ENCODE measurements at places on chromosomes 1 and 21.

DNA sequence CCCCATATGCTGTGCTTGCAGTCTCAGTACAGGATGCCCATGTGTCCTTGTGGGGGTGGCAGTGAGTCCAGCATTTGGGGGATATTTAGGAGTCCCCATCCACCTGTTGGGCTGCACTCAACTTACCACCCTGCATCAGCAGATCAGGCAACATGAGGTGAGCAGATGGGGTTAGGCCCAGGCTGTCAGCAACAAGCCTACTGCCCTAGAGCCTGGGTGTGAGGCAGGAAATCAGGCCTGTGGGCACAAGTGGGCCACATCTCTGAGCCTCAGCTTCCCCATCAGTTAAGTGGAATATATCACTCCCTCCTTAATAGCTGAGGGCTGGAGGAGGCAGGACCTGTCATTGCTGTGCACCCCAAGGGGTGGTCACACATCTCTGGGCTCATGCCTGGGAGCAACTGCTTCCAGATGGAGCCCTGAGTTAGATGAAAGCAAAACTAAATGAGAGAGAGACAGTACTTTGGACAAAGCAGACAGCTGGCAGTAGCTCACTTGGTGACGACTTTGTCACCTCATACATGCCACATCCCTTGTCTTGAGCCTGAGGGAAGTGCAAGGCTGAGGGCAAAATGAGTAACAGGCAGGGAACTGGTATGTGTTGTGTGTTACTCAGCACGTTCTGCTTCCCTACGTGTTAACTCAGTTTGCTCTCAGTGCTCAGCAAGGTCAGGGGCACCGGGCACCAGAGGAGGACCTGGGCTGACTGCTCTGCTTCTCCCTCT lies 48.4 kb downstream of the TRIM11 start:
- DNase-seq, result no peak

GRCh38 chr1:220526294-220526693 lies 1.6 kb upstream of the MARK1 start:
- no peak for DNase-seq

DNA sequence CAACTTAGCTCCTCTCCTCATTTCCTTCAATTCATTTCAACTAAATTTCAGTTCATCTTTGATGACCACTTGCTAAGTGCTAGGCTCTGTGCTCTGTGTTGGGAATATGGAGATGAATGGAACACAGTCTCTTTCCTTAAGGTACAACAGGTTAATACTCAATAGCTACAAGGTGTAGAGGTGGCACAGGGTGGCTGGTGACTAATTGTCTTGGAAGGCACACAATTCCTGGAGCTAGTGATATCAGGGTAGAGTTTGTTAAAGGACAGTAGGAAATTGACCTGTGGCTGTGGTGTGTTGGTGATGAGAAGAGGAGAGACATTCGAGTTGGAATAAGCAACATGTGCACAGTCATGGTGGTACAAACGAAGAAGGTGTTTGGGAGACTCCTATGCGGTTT lies 124.9 kb downstream of the RUNX1 start:
- no peak for DNase-seq

GRCh38 chr1:2867861-2868260 lies 66.4 kb upstream of the TTC34 start:
- DNase-seq, result no peak

DNA sequence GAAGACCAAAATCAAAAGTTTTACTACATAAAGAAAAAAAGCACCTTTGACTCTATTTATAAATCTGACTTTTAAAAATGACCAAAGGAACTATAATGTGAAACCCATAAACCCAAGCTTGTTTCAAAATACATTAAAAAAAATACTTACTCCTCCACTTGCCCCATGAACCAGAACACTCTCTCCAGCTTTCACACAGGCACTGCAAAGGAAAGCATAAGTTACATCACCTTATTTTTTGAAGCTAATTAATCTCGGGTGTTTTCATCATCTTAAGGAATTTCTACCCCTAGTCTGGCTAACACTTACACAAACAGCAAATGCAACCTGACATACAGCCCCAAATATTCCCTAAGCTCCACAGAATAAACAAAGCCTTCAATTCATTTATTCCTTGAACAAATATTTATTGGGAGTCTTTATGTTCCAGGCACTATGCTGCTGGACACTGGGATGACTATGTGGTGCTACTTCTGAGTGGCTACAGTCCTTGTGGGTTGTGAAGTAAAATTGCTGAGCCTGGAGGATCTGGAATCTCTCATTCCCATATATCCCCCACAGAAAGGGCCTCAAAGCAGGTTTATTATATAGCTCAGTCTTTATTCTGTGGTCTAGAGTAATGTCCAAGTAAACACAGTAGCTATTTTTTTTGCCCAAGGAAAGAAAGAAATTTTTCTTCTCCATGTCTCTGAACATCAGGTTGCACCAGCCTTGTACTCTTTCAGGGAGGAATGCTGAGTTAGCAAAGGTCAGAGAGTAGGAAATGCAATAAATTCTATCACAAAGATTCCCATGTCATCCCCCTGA lies 18.2 kb downstream of the CRYZ start:
- DNase-seq, result no peak

GRCh38 chr21:33286600-33287456 lies 20.7 kb downstream of the IL10RB start:
- DNase-seq, result no peak

GRCh38 chr1:72936151-72936740 lies 653.9 kb upstream of the NEGR1 start:
- no peak for DNase-seq

DNA sequence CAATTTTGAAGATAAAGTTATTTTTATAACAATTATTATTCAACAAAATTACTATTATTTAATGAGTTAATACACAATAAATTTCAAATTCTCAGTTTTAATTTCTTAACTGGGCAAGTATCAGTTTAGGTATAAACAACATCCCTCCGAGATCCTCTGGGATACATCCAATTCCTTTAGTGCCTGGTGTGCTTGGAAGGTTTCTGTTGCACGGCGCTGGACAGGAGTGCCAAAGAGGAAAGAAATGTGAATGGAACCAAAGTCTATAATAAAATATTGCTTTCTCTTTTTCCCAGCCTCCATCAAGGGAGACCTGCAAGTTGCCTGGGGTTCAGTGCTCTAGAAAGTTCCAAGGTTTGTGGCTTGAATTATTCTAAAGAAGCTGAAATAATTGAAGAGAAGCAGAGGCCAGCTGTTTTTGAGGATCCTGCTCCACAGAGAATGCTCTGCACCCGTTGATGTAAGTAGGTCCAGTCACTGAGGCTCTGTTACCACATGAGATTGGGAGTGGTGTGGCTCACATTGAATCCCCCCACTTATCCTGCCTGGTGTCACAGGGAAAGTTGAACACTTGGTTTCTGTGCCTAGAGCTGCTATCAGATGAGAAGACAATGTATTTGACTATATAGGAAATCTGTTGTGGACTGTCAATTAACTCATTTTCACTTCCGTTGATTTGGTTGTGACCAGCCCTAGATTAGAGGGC lies 22.8 kb downstream of the DDR2 start:
- DNase-seq, result no peak

DNA sequence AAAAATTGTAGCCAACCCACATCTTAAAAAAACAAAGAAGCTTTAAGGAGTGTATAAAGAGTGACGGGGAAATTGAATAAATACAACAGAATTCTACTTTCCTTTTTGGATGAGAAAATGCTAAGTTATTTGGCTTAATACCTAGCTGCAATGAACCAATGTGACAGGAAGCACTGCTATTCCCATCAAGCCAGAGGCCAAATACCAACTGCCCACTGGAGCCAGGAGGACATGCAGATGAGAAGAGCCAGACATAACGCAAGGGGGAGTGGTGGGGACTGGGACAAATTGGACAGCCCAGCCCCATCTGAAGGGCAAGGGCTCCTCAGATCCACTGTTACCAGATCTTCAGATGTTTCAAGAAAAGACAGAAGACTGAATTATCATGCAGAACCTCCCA lies 25.7 kb downstream of the DNAJC11 start:
- DNase-seq, result no peak

DNA sequence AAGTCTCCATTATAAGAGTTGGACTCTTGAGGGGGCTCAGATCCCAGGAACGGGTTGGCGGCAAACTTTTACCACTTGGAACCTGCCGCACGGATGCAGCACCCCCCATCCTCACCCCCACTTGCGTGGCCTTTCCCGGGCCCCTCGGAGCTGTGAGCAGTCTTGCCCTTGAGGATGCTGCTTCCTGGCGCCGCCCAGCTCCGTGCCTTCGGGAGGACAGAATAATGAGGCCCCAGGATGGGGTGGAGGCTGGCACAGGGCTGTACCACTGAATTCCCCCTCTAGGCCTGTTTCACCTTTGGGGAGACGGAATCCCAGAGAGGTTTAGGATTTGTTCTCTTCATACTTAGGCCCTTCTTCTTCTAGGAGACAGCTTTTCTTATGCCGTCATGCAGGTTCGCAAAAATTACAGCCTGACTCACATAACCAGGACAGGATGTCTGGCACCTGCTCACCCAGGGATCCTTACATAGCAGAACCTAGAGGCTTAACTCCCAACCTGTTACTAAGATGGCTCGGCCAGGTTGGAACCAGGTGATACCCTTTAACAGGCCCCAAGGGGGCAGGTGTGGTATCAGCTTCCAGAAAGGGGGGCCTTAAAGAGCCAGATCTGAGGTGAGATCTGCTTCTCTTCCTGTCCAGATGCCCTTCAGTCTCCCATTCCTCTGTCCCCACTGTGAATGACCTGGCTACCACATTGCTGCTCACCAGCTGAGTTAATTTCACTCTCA lies 1.5 kb downstream of the TRNP1 start:
- DNase-seq, result no peak

DNA sequence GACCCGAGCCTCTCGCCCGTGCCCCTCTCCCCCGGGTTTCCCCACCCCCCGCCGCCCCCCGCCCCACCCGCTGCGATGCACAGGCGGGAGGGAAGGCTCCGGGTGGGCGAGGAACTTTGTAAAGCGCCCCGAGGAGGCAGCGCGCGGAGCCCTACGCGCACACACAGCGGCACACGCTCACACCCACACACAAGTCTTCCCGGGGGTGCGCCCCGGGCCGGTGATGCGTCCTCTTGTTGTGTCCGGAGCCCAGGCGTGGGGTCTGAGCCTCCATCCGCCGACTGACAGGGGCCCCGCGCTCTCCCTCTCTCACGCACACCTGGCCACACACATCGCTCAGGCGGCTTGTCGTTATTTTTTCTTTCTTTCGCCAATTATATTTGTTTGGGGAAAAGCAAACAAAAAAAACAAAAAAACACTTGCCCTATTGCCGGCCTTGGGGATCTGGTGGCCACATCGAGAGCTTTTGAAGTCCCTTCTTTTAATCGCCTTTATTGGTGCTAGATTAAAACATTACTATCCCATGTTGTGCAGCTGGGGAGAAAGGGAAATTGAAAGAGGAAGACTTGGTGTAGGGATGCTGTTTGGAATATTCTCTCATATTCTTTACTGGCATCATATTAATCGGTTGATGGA lies 770 bp downstream of the NTNG1 start:
- no peak for DNase-seq

DNA sequence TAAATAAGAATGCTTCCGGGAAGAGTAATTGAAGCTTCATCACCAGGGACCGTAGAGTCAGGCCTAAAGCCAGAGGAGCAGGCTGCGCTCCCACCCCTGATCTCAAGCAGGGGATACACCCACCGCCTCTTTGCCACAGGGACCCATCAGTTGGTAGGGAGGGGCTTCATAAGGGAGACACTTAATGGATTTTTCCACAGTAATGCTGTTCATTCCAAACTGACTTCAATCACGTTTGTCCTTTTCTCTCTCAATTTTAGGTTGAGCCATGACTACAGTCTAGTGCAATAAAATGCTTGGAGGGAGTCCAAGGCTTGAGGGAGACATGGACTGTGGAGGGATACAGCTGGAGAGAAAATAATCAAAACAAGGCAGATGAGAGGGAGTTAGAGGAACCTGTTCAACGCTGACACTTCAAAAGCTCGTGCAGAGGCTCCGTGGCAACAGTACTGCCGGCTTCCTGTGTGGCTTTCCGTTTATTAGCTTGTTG lies 111.5 kb downstream of the SEC16B start:
- no peak for DNase-seq

- no peak for DNase-seq
These were observed 5.4 kb downstream of the FOXO6 start for GRCh38 chr1:41366455-41367287.

- DNase-seq, result no peak
These were observed 40.3 kb downstream of the UMODL1 start for GRCh38 chr21:42111470-42111743.

GRCh38 chr1:7948960-7949359 lies 8.3 kb upstream of the TNFRSF9 start:
- no peak for DNase-seq

DNA sequence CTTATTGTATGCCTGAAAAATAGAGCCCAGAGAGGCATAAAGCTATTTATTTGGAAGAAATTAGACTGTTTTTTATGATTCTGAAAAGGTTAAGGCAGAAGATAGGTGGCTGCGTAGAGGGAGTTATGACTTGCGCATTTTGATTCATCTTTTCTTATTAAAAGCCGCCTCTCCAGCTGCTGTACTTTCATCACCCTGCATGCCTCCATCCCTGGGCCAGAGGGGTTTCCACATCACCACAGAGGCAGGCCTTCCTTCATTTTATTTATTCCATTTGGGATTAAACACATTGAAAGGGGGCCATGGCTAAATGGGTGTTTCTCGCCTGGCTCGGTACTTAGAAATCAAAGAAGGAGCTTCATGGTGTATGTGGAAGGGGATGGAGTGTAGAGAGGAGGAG lies 14.6 kb upstream of the RGS8 start:
- DNase-seq, result no peak

GRCh38 chr1:82819234-82819633 lies 1018.5 kb downstream of the ADGRL2 start:
- DNase-seq, result no peak

DNA sequence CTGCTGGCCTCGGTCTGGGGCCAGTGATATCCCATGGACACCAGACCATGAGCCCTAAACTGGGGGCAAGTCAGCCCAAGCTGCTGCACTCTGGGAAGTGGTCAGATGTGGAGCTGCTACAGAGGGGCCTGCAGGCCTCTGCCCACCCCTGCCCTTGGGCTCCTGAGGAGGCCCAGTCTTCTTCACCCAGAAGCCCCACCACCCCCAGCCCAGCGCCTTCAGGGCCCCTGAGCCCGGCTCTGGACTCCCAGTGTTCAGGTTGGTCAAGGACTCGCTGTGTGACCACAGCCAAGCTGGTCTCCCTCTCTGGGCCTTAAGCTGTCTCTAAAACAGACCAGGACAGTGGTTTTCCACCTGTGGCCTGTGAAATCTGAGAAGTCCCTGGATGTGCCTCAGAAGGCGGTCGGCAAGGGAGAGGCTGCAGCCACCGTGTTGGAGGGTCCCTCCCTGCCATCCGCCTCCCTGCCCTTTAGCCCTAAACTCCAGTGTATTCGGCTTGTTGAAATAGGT lies 79.7 kb upstream of the TMEM51 start:
- DNase-seq, result no peak

DNA sequence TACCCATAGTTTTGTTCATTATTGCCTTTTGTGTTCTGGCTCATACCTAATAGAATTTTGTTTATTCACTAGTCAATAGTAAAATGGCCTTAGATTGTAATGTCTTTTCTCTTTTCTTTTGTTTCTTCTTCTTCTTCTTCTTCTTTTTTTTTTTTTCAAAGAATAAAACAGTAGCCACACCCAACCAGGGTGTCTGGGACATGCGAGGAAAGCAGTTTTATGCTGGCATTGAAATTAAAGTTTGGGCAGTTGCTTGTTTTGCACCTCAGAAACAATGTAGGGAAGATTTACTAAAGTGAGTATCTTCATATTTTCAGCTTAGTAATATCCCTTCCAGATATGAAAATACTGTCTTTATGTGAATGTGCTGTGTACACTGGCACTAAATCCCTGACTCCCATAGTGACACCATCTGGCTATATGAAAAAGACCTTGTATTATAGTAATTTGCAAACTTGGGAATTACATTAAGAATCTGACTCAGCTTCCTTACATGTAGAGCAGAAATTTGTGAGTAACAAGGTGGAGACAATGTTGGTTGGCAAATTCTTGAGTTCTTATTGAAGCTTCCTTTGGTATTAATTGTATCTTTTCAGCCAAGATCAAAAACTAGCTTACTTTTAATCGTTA lies 24.6 kb downstream of the AGO4 start:
- DNase-seq, result no peak
